ENCODE measurements at places on chromosomes 11 and 22.

DNA sequence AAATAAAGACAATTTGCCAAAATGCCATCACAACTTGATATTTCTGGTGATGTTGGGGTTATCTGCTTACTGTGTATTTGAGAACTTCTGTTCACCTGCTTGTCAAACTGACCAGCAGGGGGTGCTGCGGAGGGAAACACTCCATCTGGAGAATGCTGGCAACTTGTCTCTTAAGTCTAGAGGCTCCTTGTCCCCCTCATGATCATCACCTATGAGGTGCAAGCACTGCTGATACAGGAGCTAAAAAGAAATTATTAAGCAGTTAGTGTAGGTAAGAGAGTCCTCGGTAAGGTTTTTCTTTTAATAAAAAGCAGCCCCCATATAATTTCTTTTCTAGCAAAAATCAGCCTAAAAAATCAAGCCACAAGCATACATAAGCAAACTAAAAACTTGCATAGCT lies 32.7 kb upstream of the GLYATL1B start:
- peak; percentile 6 for DNase-seq

GRCh38 chr11:12288931-12289666 lies 88.3 kb upstream of the PARVA start:
- no peak for DNase-seq

DNA sequence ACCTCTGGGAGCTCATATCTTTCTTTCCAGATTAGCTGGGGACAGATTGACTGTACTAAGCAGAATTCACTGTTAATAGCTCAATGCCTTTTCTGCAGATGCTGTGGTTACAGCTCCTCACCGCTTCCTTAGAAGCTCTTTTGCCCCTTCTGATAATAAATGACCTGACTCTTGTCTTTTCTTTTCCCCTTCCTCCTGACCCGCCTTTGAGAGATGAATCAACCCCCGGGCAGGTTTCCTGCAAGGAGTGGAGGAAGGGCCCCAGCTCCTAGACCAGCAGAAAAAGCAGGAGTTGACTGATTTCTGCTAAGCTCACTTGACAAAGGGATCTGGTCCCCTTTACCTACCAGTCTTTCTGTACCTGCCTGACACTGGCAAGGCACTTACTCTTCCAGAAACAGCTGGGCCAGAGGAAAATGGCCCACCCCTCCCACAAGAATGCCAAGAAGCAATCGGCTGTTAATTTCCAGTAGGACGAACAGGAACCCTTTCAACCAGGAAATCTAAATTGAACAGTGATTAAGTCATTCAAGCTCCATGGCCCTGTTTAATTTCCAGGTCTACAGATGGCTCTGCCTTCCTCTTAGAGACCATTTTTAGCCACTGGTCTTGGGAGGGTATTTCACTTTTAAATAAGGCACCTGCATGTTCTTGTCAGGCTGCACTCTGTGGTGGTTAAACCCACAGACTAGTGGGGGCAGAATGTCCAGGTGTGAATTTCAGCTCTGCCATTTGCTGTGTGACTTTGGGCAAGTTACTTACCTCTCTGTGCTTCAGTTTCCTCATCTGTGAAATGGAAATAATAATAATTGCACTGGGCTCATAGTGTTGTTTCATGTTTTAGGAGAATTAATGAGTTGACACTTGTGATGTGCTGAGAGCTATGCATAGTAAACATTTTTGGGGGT lies 67.5 kb downstream of the PRR5L start:
- DNase-seq: peak; percentile 61

GRCh38 chr11:116224154-116224888 lies 548.5 kb downstream of the BUD13 start:
- no peak for DNase-seq

DNA sequence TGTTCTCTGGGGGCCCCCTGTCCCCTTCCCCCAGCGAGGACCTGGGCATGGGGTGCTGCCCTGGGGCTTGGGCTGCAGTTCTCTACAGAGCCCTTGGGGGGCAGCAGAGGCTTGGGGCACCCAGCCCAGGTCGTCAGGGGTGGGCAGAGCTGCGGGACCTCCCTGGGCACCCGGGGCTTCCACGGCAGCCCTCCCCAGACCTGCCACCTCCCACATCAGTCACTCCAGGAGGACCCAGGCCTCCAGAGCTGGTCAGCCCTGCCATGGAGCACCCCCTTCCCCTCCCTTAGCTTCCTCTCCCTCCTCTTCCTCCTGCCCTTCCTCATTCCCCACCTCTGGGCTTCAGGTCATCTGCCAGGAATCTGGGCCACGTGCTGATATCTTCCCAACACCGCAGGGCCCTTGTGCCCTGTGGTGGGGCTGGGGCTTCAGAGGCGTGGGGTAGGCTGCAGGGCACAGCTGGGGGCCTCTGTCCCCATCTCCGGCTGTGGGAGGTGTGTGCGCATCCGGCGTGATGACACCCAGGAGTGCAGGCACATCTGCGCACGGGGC lies 5.8 kb downstream of the TSPAN4 start:
- no peak for DNase-seq

DNA sequence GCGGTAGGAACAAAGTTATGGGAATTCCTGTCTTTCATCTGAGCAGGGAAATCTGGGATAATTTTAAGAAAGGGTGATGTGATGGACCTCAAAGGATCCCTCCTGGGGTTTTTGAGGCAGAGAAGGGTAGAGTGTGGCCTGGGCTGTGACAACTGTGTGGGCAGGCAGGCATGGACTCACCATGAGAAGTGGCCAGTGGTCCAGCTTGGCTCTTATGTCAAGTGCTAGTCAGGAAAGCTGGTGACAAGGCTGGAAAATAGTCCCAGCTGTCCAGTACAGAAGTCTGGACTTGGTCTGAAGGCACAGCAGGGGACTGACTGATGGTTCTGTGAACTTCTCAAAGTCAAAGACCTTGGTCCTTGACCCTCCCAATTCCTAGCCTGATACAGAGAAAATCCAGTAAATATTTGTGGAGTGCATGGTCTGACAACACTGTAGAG lies 1.7 kb downstream of the PPFIBP2 start:
- DNase-seq: no peak

GRCh38 chr22:48919187-48919590 lies 908.5 kb downstream of the BRD1 start:
- DNase-seq: no peak

DNA sequence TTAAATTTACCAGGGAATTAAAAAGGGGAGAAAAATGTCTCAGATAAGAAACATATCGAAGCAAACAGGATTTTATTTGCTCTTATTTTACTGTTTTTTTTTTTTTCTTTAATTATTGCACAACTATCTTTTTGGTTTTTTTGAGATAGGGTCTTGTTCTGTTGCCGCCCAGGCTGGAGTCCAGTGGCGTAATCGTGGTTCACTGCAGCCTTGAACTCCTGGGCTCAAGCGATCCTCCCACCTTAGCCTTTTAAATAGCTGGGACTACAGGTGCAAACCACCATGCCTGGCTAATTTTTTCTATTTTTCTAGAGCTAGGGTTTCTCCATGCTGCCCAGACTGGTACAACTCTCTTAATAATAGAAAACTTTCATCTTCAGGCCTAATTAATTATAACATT lies 32.5 kb downstream of the DRG1 start:
- DNase-seq: no peak

DNA sequence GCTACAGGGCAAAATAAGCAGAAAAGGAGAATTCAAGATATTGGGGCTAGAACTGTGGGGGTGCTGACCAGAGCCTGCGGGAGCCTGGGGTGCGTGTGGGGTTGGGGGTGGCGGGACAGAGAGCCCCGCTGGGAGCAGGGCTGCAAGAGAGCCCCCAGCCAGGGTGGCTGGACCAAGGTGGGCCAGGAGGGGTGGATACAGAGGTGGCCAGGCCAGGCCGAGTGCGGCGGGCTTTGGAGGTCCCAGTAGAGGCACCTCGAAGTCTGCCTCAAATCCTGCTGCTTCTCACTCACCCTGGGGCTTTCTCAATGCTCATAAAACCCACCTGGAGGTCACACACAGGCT lies 16.9 kb upstream of the MUC5B start:
- DNase-seq: no peak

GRCh38 chr11:47337229-47337924 lies 15.1 kb downstream of the MYBPC3 start:
- DNase-seq: no peak

GRCh38 chr11:2269601-2270321 lies 627 bp downstream of the ASCL2 start:
- DNase-seq: no peak

DNA sequence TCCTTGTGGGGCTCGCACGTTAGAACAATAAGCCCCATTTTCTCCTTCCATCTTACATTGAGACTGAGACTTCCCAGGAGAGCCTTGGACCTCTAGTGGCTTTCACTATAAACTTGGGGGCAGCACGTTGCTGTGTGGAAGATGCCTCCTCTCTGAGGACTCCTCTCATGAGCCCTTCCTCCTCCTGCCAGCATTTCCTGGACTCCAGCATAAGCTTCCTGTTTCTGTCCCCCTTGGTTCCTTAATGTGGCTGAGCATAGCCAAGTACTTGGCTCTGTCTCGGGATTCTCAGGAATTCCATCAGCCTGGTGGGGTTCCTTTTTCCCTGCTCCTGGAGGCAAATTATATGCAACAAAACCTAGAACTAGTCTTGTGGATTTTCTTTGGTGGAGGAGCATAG lies 38.8 kb upstream of the UBASH3B start:
- DNase-seq: no peak

GRCh38 chr11:73345481-73346160 lies 30.6 kb upstream of the RELT start:
- no peak for DNase-seq

GRCh38 chr11:104565583-104565961 lies 332.7 kb downstream of the CASP12 start:
- DNase-seq: no peak

- no peak for DNase-seq
Measured at GRCh38 chr11:116258821-116259220, 514.0 kb downstream of the BUD13 start.

- DNase-seq: peak; percentile 81
Measured at GRCh38 chr11:130413405-130414106, 14.9 kb downstream of the ADAMTS8 start.

DNA sequence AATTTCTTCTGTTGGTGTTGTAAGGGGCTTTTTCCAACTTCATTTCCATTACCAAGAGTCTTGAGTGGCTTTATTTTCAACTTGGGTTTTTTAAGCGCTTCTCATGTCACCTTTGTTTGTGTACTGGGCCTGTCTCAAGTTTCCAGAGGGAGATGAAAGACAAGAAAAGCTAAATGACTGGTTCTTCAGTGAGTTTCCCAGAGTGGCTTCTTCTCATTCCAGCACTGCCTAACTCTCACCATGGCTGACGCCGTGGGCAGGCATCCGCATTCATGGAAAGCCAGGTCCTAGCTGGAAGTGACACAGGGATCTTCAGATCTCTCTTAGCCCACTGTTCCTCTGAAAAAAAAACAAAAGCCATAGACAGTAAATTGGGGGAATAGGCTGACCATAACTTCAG lies 28.6 kb downstream of the MARK2 start:
- no peak for DNase-seq

Measured in NCI-H226 (cell line).